ENCODE measurements at places on chromosomes 6 and 20. TPM values are rescaled to one million over a fixed set of nuclear protein-coding genes. Genes with fewer than 3 reads are reported as not detected.

- no peak overlapping the region for H3K4me3 ChIP-seq
- no peaks in the 10 kb centered on the region for H3K27me3 ChIP-seq
- H3K4me1 ChIP-seq, result no peaks in the 10 kb centered on the region
- H3K27ac ChIP-seq, result no peak overlapping the region
- H3K36me3 ChIP-seq, result no peaks in the 10 kb centered on the region
These were observed 195.8 kb upstream of the FUT9 start for GRCh38 chr6:95819939-95820338.

DNA sequence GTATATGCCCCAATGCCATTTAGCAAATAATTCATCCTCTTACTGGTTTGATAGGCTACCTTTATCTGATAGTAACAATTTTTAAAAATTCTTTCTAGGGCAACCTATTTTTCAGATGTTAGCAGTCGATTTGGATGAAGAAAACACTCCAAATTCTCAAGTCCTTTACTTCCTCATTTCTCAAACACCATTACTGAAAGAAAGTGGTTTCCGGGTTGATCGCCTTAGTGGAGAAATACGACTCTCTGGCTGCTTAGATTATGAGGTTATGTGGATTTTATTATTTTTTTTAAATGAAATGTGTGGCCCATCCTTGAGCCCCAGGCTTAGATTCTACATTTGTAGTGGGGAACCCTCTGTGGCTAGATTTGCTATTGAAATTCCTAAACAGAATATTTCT is 26.3 kb downstream of the CDH26 start:
- H3K36me3 ChIP-seq, result no peaks in the 10 kb centered on the region
- no peaks in the 10 kb centered on the region for H3K27me3 ChIP-seq
- H3K4me3 ChIP-seq, result no peak overlapping the region
- no peaks in the 10 kb centered on the region for H3K4me1 ChIP-seq

The DEFB115 gene
- polyA plus RNA-seq, result not detected

The TAAR1 gene
- polyA plus RNA-seq, result not detected

- DNase-seq, result no peak
- peaks cover 8% of the 10 kb centered on the region for H3K27me3 ChIP-seq
- no peaks in the 10 kb centered on the region for H3K36me3 ChIP-seq
- H3K4me3 ChIP-seq, result no peak overlapping the region
These were observed 106.8 kb downstream of the RNF144B start for GRCh38 chr6:18493925-18494324.

The MMP24OS gene
- polyA plus RNA-seq, result 8.7 TPM

GRCh38 chr20:35595456-35595855 is 20.2 kb upstream of the SPAG4 start:
- no peaks in the 10 kb centered on the region for H3K36me3 ChIP-seq
- no peak overlapping the region for H3K4me3 ChIP-seq
- no peaks in the 10 kb centered on the region for H3K4me1 ChIP-seq
- no peak overlapping the region for H3K27ac ChIP-seq
- no peaks in the 10 kb centered on the region for H3K27me3 ChIP-seq
- no peak for DNase-seq

GRCh38 chr6:31896856-31897611 is 464 bp downstream of the EHMT2 start:
- peaks cover 34% of the 10 kb centered on the region for H3K4me1 ChIP-seq
- DNase-seq, result peak; percentile 23
- H3K27ac ChIP-seq, result peak overlapping the region; percentile 76
- H3K4me3 ChIP-seq, result peak overlapping the region; percentile 91
- peaks cover 22% of the 10 kb centered on the region for H3K36me3 ChIP-seq

The DNAH8 gene
- 1.2 TPM for polyA plus RNA-seq

DNA sequence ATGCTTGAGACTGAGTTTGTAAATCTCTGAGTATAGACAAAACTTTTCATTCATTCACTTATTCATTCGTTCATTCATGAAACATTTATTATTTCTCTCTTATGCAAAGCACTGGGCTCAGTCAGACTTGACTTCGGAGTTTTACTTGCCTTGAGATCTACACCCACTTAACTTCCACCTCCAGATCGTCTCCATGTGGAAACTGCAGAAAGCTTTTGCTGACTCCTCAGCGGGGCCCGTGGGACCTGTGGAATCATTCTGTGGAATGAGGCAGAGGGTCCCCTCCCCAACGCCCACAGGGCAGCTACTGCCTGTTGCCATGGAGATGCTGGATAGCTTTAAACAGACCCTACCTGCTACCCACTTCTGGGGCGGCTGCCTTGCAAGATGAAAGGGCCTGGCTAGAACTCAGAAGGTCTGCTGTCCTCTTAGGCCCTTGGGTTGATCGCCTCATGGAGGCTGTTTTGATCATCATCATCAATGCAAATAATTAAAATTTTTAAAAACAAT is 66.4 kb upstream of the KCNG1 start:
- H3K27me3 ChIP-seq, result peaks cover 14% of the 10 kb centered on the region
- H3K36me3 ChIP-seq, result no peaks in the 10 kb centered on the region
- no peak overlapping the region for H3K27ac ChIP-seq
- H3K4me3 ChIP-seq, result no peak overlapping the region
- no peaks in the 10 kb centered on the region for H3K4me1 ChIP-seq
- DNase-seq, result no peak

DNA sequence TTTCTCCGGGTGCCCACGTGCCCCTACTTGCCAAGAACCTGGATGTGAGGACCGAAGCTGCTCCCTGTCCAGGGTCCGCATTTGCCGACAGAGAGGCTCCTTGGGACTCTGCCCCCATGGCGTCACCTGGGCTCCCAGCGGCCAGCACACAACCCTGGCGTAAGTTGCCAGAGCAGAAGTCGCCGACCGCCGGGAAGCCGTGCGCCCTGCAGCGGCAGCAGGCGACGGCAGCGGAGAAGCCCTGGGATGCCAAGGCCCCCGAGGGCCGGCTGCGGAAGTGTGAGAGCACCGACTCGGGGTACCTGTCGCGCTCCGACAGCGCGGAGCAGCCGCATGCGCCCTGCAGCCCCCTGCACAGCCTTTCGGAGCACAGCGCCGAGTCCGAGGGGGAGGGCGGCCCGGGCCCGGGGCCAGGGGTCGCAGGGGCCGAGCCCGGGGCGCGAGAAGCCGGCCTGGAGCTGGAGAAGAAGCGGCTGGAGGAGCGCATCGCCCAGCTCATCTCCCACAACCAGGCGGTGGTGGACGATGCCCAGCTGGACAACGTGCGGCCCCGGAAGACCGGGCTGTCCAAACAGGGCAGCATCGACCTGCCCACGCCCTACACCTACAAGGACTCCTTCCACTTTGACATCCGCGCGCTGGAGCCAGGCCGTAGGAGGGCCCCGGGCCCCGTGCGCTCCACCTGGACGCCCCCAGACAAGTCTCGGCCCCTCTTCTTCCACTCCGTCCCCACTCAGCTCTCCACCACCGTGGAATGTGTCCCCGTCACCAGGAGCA is 28.3 kb downstream of the ZNF831 start:
- DNase-seq, result no peak
- H3K4me3 ChIP-seq, result no peak overlapping the region
- H3K36me3 ChIP-seq, result peaks cover 40% of the 10 kb centered on the region
- no peak overlapping the region for H3K27ac ChIP-seq
- no peaks in the 10 kb centered on the region for H3K4me1 ChIP-seq

The TNNC2 gene
- polyA plus RNA-seq, result 1.5 TPM

The MICB gene
- polyA plus RNA-seq, result 12.2 TPM

DNA sequence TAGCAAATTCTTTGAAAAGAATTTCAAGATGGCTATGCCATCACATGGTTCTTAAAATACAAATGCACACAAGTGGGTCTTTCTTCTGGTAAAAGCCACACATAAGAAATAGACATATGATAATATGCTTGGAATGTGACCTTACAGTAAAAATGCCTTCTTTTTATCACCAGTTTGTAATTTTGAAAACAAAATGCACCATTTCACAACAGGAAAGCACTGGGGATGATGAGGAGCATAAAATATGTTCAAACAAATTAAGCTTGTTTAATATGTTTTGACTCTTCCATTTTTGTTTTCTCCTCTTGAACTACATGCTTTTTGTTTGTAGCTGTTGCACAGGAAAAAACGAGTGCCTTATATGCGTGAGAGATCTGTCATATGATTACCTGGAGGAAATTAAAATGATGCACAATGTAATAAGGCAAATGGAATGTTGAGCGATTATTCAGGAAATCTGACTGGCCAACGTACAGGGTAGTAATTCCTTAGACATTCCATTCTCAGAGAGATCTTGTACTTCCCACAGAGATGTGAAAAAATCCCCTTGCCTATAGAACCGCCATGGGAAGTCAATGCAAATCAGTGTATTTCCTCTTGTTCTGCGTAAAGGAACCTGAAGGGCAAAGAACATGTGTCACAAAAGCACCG is 911.6 kb downstream of the TFAP2A start:
- no peaks in the 10 kb centered on the region for H3K36me3 ChIP-seq
- DNase-seq, result no peak

The BPIFB4 gene
- not detected for polyA plus RNA-seq

GRCh38 chr6:11096109-11096508 is 2.5 kb downstream of the SMIM13 start:
- no peaks in the 10 kb centered on the region for H3K27me3 ChIP-seq
- no peak for DNase-seq
- peak overlapping the region; percentile 51 for H3K4me3 ChIP-seq
- no peak overlapping the region for H3K27ac ChIP-seq
- H3K4me1 ChIP-seq, result peaks cover 27% of the 10 kb centered on the region
- H3K36me3 ChIP-seq, result no peaks in the 10 kb centered on the region

DNA sequence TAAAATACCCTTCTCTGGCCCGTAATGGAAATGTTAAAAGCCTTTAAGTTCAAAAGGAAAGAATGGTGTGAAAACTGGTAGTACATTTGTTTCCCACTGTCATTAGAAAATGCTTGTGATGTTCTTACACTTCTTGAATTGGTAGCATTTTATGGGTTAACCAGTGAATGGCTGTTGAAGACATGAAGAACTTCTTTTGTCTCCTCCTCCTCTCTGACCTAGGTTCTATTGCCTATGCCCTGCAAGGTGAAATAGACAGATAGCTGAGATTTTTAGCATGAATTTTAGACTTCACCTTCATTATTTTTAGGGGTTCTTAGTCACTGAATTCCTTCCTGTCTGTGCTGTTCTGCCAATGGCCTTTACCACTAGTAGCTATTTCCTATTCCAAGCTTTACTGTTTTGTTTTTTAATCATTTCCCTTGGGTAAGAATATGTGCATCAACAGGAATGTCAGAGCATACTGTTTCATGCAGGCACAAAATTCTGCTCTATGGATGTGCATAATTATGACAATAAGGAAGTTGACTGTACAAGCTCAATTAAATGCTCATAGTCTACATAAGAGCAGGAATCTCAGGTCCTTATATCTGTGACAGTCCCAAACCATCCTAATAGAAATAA is 4.9 kb downstream of the TNFAIP3 start:
- peaks cover 53% of the 10 kb centered on the region for H3K4me1 ChIP-seq
- peaks cover 70% of the 10 kb centered on the region for H3K36me3 ChIP-seq
- peak overlapping the region; percentile 99 for H3K4me3 ChIP-seq
- H3K27ac ChIP-seq, result peak overlapping the region; percentile 97
- DNase-seq, result no peak

The PRRC2A gene
- polyA plus RNA-seq, result 3.2 TPM

The ISM1 gene
- 0.76 TPM for polyA plus RNA-seq

The DOK5 gene
- polyA plus RNA-seq, result 0.11 TPM

DNA sequence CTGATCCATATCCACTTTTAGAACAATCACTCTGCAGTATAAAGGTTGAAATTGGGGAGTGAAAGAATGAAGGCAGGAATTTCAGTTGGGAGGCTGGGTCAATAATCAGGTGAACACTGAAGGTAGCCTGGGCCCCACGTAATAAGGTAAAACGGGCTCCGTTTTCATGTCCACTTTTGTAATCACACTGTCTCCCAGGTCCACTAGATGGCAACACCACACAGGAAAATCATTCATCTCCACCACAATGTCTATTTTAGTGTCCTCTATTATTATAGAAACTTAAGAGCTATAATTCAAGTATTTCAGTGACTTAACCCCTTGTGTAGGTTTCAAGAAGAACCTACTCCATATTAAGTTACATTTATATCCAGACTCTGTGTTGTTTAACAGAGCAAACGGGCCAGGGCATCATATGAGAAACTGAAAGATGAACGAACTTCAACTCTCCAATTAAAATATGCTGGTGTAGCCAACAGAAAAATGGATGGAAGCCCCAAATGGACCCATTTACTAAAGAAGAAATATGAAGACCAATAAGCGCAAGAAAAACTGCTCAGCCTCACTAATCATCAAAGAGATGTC is 45.9 kb upstream of the MC3R start:
- H3K4me1 ChIP-seq, result no peaks in the 10 kb centered on the region
- H3K27ac ChIP-seq, result no peak overlapping the region
- no peaks in the 10 kb centered on the region for H3K27me3 ChIP-seq
- no peak overlapping the region for H3K4me3 ChIP-seq
- no peak for DNase-seq

The EDN3 gene
- not detected for polyA plus RNA-seq

DNA sequence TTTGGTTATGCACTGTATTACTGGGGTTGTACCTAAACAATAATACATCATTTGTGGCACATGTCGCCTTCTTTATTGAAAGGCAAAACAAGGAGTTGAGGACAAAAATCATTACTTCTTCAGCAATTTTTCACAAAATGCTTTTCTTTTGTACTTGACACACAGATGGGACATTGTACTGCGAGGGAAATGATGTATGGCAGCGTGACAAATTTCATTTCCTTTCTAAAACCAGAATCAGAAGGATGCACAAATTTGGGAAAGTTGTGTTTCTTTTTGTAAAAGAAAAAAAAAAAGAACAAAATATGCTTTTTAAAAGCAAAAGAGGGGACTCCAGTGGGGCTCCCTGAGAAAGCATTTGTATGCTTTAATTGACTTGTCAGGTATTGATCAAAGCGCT is 394.0 kb upstream of the SLC35B3 start:
- H3K36me3 ChIP-seq, result no peaks in the 10 kb centered on the region
- no peak overlapping the region for H3K4me3 ChIP-seq
- no peak overlapping the region for H3K27ac ChIP-seq
- H3K27me3 ChIP-seq, result no peaks in the 10 kb centered on the region
- no peaks in the 10 kb centered on the region for H3K4me1 ChIP-seq

The GNRH2 gene
- not detected for polyA plus RNA-seq

DNA sequence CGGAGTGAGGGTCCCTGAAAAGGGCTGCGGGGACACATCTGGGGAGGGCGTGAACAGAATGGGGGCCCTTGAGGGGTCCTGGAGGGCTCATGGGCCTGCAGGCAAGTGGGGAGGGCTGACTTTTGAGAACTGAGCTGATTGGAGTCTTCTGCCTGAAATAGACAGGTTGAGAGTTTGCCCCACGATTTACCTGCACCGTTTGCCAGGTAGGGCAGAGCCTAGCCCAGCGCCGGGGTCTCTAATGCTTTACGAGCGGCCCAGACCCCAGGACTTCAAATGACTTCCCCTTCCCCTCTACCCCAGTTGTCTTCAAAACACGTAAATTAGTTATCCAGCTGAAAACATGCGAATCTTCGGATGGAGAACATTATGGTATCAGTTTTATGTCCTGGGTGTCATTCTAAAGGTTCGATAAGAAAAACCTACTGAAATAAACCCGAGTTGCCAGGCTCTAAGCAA is 1.3 kb downstream of the PLCB1 start:
- no peak overlapping the region for H3K4me3 ChIP-seq
- H3K27me3 ChIP-seq, result peaks cover 7% of the 10 kb centered on the region
- H3K27ac ChIP-seq, result no peak overlapping the region
- no peak for DNase-seq

DNA sequence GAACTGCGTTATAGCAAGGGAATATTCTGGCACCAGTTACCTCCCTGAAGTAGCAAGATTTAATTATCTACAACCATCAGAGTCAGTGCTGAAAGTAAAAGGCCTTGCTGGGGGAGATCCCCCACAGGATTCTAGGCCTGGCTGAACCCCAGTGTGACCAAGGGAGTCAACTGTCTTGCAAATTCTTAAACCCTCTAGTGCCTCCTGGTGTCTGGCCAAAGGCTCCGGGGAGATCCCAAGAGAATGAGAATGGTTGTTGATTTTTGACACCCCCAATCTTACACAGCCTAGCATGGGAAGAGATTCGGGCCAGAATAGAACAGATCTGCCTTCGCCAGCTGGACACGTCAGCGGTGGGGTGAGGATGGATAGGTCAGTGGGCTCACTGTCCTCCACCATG is 179.4 kb downstream of the ERMARD start:
- no peak for DNase-seq
- no peaks in the 10 kb centered on the region for H3K36me3 ChIP-seq
- no peak overlapping the region for H3K4me3 ChIP-seq
- no peaks in the 10 kb centered on the region for H3K4me1 ChIP-seq
- no peak overlapping the region for H3K27ac ChIP-seq

Data from CD4-positive, CD25-positive, alpha-beta regulatory T cell (primary cell).